ENCODE measurements at places on chromosomes 12 and 14.

GRCh38 chr14:45210159-45210558 is 42.8 kb downstream of the MIS18BP1 start:
- DNase-seq: no peak

DNA sequence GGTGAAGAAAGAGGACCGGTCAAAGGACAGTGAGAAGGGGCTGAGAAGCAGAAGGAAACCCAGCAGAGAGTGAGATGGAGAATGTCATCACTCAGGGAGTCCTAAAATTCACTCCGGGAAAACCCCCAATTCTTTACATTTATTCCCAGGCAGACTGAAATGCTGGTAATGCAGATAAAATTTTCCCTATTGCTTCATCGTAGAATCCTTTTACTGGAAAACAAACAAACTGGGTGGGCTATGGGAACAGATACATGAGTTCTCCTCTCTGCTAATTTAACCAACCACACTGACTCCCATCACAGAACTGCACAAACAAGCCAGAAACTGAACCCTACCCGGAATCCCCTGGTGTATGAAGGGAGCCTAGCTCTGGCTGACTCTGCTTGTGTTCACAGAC is 20.9 kb downstream of the HEBP1 start:
- no peak for DNase-seq

- DNase-seq: no peak
These were observed 295.4 kb downstream of the FSCB start for GRCh38 chr14:44211718-44212117.

- no peak for DNase-seq
These were observed 27.6 kb downstream of the PDE3A start for GRCh38 chr12:20395791-20396550.

DNA sequence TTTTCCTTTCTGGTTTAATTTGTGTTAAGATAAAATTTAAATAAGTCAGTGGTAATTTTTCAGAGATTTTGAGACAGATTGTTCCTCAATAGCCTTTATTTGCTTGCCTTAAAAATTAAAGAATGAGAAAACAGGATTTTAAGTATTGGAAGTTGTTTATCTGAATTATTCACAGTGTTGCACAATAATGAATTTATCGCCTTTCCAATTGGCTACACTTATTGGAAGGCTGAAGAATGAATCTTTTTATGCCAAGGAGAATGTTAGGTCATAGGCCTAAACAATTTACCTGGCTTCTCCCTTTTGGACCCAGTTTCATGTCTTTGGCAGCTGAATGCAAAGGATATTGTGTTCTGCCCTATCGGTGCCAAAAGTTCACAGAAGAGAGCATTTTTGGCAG is 250.2 kb downstream of the NPAS3 start:
- DNase-seq: no peak

GRCh38 chr14:29821661-29822429 is 105.8 kb downstream of the PRKD1 start:
- no peak for DNase-seq

DNA sequence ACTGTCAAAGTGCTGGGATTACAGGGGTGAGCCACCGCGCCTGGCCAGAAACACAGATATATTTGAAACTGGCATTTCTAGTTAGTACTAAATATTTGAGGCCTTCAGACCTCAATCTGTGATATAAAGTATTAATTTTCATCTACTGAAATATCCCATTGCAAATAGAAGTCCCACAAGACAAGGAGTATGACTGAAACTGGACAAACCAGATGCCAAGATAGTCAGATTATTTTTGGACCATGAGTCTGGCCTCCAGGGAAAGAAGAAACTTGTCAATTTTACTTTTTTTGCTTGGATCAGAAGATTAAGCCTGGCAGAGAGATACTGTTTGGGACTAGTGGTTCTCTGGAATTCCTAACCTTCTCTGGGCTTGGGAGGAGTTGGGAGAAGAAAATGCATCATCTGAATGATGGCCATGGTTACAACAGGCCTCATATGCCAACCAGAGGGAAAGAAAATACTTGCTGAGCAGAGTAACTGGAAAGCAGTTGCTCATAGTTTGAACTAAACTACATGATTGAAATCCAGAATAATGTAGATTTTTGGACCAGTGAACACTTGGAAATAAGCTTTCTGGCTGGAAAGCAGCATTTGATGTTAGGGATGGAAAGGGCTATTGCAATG is 2.9 kb upstream of the SMOC1 start:
- DNase-seq: no peak

GRCh38 chr14:50859296-50859624 is 12.6 kb upstream of the ABHD12B start:
- no peak for DNase-seq

GRCh38 chr12:88726806-88727720 is 146.8 kb upstream of the KITLG start:
- DNase-seq: no peak

DNA sequence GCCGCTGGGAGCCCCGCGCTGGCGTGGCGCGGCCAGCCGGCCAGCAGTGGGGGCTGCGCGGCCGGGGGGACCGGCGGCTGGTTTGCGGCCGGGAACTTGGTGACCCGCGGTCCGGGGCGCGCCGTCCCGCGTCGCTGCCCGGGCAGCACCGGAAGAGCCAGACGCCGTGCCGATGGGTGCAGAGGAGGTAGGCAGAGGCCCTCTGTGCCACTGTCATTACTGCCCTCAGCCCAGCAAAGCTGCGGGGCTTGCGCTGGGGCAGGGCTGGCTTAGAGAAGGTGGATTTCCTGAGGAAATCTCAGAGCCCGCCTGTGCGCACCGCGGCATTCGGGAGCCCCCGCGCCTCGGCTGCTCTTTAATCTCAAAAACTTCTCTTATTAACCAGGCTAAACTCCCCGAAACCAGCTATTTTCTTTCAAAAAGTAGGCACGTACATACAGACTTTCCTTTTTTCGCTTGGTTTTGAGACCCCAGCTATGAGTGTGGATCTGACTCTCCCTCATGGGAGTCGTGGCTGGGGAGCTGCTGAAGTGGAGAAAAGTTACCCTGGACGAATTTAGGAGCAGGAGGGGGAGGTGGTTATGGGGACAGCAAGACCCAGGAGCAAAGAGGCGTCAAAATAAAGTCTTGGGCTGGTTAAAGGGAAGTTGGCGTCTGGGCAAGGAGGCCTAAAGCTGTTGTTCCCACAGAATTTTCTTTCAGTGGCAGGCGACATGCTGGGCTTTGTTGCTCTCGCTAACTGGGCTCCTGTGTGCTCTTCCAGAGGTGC is 802 bp downstream of the SUSD6 start:
- DNase-seq: no peak

DNA sequence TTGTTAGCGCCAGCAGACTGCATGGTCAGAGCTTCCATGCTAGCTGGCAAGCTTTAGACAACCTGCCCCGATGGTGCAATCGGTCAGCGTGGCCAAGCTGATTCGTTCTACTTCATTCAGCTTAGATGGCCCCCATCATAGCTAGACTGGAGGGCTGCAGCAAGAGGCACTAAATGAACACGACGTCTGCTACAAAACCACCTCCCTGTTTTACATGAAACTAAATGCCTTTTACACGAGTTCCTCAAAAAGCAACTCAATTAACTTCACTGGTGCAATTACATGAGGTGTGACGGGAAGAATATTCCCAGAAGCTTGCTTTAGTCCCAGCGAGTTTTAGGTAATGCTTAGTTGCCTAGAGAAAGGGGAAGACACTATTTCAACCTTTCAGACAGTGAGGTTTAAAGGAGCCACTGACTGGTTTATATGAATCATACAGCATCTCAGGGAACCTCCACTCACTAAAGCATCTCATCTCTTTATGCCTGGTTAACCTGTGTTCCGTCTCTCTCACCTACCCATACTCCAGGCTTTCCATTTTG is 8.4 kb downstream of the NIN start:
- DNase-seq: no peak

GRCh38 chr14:51012055-51012454 is 67.8 kb upstream of the PYGL start:
- no peak for DNase-seq

GRCh38 chr12:94172973-94173372 is 24.6 kb downstream of the PLXNC1 start:
- no peak for DNase-seq

DNA sequence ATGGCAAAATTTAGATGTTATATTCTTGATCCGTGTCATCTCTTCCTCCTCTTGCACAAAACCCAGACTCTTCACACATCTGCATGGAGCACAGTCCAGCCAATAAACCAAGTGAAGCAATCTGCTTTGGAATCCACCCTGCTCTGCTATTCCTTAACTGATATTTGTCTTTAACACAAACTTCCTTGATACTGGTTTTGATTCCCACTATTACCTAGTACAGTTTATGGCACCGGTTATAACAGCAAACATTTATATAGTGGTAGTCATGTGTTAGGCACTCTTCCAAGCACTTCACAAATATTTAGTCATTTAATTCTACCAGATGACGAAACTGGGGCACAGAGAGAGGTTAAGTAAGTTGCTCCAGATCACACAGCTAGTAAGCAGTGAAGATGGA is 12.5 kb downstream of the STYK1 start:
- DNase-seq: no peak

DNA sequence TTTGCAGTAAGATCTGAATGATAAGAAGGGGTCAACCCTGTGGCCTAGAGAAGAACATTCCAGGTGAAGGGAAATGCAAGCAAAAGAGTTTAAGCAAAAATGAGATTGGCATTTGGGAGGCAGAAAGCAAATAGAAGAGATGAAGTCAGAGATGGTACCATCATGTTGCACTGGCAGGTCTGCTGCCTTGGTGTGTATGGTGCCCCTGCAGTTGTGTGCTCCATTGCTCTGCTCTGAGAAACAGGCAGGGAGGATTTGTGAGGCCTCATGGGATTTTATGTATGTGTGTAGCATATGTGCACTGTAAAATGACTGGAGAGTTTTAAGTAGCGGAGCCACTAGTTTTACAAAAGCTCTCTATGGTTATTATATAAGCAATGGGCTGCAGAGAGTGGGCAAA is 6.6 kb downstream of the LDHB start:
- no peak for DNase-seq

DNA sequence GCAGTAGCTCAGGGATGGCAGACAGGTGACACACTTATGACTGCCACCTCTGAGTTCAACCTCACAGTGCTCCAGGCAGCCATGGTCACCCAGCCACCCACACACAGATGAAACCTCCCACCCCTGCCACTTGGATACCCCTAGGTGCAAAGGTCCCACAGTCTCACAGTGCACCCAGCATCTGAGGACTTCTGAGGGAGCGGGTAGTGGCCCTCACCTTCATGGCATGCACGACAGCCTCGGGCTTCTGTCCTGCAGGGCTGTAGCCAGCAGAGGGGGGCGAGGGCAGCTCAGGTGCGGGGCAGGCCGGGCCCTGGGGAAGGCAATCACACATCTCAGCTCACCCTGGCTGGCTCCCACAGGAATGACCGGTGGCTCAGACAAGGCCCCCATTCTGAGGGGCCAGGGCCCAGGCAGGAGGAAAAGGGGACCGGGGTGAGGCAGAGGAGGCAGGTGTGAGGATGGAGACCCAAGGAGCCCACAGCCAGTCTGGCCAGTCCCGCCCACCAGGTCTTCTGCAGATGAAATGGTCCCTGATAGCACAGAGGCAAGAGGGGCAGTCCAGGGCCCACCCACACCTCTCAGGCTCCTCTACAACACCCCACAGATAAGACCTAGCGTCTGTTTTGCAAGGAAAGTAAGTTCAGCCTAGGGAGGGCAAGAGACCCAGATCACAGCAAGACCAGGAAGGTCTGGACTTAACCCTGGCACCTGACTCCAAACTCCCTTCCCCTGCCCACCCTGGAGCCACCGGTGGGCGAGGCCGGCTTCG is 35.8 kb downstream of the CCNK start:
- no peak for DNase-seq

DNA sequence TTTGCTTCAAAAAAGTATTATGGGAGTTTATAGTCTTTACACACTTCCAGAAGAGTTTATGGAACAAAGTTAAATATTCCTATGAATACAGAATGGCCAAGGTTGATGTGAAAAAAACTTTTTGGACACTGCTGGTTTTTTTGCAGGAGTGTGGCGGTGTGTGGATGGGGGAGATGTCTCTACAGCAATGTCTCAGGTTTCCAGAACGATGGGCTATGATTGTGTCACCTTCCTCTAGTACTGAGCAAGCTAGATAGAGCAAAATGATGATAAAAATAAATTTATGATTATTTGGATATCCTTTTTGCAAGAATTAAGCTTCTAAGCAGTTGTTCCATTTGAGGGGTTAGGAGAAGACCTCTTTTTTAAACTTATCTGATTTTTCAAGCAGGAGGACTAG is 37.9 kb downstream of the FBXO34 start:
- DNase-seq: no peak

DNA sequence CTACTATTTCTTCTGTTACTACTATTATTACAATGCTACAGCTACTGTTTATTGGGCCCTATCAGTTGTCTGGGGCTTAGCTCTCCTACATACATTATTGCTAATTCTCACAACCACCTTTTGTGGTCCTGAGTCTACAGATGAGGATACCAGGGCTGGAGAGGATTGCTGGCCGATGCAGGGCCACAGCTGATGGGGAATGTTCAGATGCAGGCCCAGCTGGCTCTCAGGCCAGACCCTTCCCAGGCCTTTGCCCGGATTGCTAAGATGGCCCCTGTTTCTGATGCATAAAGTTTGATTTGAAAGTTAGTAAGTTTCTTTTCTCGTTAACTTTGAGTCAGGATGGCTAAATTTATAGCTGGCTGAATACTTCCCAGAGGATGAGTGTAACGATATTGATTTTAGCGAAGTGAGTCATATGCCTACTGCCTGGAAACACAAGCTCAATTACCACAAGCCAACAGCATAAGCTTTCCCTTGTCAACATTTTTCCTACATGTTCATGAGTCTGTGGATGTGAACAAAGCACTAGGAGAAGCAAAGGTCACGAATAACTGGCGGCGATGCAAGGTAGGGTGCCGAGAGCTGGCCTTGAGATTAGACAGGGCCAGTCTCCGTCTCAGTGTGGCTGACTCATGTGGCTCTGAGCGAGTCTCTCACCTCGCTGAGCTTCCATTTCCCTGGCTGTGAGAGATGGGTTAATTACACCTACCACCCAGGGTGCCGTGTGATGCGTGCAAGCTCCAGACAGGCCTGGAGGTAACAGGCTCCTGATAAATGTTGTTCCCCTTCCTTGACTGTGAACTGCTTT is 111.0 kb downstream of the BEGAIN start:
- no peak for DNase-seq

- no peak for DNase-seq
These were observed 8.1 kb downstream of the AVIL start for GRCh38 chr12:57810450-57810849.

- DNase-seq: no peak
These were observed 3.1 kb upstream of the ARHGEF40 start for GRCh38 chr14:21066882-21067502.

GRCh38 chr12:74537126-74537706 is 419 bp upstream of the ATXN7L3B start:
- DNase-seq: no peak

DNA sequence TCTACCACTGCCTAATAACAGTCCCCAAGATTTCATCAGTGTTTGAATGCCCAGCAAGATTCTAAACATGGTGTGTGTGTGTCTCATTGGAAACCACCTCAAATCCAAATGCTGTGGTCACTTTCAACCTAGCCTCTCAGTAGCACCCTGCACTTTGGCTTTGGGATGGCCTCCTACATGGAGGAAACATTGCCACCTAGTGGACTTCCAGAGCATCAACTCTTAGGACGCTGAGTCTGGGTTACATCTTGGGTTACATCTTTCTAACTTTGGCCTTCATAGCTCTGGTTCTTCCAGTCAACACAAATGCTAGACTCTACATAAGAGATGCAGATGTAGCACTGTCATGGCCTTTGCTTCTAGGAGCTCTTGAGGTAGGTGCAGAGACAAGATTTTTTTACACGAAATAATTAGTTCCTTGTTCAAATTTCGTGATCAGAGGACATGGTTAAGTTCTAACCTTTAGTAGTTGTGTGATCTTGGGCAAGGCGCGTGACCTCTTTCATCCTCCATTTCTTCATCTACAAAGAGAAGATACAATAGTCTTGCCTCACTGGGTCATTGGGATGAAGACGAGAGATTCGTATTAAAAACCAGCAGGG is 113.5 kb upstream of the VASH1 start:
- no peak for DNase-seq

All from stimulated activated CD4-positive, alpha-beta T cell treated with anti-CD3 and anti-CD28 coated beads, TNF-alpha, amount 100 ng/mL, for 4 hours (primary cell).